ENCODE measurements at places on chromosomes 2 and 18.

DNA sequence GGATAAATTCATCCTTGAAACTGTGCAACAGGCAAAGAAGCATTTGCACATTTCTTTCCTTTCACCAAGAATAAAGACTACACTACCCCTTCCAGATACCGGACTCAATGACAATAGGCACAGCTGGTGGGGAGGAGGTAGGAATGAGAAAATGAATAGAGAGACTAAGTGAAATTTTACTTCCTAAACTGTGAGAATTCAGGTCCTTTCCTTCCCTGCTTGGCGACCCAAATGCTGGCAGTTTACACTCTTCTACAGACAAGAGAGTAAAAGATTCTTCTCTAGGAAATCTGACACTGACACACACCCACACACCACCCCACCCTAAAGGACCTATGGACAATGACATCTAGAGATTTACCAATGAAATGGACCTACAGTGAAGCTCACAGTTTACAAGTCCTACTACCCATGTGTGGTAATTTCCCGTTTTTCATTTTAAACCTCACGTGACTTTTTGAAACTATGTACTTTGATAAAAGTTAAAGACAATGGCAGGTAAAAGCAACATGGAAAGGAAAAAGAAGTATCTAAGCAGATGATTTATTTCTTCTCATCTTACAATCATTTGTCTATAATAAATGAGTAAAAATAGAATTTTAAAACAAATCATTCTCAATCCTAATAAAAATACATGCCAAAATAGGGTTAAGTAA is 27.9 kb downstream of the REV1 start:
- DNase-seq, result no peak

DNA sequence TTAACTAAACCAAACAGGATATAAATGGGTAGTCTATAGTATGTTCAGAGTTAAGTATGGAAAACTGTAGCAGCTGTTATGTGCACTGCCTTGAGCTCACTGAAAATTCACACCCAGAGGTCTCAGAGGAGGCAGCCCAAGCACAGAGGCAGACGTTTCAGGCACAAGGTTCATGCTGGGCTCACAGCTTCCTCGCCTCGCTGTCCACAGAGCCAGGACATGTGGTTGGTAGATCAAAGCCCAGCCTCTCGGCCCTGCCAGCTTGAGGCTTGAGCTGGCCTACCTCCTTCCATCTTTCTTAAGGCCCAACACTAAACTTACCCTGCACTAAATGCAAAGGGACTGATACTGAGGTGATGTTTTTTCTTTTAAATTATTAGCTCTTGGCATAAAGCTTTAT is 43.7 kb downstream of the PRELID3A start:
- no peak for DNase-seq

- DNase-seq, result no peak
These were observed 138.0 kb downstream of the ZFP36L2 start for GRCh38 chr2:43088143-43089073.

GRCh38 chr2:236583621-236584203 is 14.1 kb downstream of the ACKR3 start:
- no peak for DNase-seq

DNA sequence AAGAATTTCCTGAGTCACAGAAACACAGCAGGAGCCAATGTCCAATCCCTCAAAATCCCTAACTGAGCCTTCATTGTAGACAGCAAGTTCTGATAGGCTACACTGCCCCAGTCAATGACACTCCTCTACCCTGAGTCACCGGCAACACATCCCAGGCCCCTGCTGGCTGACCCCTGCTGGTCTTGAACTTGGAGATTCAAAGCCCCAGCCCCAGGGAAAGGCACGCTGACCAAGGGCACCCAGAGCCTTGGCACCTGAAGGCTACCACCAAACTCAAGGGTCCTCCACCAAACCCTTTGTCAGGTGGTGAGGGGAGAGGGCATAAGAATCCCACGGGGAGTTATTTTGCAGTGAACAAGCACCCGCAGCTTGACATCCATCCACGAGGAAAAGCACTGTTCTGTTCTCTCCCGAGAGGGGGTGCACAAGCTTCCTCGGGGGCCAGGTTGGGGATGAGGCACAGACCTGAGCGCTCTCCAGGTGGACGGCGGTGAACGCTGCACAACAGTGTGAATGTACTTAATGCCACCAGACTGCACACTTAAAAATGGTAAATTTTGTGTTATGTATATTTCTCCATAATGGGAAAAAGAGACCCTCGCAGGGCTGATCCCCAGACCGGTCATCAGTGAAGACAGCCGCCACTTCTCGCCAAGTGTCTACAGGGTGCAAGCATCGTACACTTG is 46.9 kb downstream of the TFCP2L1 start:
- DNase-seq, result no peak

- DNase-seq, result no peak
These were observed 139.8 kb downstream of the PIK3C3 start for GRCh38 chr18:42094875-42095274.

DNA sequence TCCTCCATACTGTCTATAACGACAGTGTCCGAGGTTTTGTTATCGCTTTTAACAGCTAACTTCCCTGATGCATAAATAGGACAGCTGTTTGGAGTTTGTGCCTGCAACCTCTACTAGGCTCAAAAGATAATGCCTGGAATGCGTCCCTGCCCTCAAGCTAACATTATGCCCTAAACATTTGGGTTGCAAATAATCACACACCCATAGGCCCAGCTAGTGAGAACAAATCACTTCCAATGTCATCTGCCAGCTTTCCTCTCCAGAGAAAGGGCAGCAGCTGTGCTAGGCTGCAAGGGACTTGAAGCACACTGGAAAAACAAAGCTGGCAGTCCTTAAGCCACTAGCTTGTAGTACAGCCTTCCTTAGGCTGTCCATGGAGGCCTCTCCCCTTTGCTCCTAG is 201.8 kb upstream of the LYPD1 start:
- DNase-seq, result no peak

GRCh38 chr2:115733190-115733775 is 1290.8 kb downstream of the DPP10 start:
- no peak for DNase-seq

GRCh38 chr2:211877061-211877460 is 661.5 kb downstream of the ERBB4 start:
- no peak for DNase-seq

DNA sequence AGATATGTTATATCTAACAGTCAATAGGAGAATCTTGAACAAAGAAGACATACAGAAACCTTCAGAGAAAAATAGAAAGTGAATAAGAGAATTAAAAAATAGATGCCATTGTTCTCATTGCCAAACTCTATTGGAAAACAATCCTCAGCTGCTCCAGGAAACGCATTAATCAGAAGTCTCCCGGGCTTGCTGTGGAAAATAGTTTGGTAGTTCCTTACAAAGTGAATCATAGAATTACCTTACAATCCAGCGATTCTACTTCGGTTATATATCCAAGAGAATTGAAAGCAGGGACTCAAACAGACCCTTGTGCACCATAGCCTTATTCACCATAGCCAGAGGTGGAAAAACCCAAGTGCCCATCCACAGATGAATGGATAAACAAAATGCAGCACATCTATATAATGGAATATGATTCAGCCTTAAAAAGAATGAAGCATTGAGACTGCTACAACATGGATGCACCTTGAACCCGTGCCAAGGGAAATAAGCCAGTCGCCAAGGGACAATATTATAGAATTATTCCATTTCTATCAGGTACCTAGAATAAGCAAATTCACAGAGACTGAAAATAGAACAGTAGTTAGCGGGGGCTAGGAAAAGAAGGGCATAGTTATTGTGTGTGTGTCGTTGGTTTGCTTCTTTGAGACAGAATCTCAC is 21.9 kb upstream of the CHRNA1 start:
- no peak for DNase-seq

- DNase-seq, result no peak
These were observed 76.2 kb downstream of the CCBE1 start for GRCh38 chr18:59621027-59621426.

DNA sequence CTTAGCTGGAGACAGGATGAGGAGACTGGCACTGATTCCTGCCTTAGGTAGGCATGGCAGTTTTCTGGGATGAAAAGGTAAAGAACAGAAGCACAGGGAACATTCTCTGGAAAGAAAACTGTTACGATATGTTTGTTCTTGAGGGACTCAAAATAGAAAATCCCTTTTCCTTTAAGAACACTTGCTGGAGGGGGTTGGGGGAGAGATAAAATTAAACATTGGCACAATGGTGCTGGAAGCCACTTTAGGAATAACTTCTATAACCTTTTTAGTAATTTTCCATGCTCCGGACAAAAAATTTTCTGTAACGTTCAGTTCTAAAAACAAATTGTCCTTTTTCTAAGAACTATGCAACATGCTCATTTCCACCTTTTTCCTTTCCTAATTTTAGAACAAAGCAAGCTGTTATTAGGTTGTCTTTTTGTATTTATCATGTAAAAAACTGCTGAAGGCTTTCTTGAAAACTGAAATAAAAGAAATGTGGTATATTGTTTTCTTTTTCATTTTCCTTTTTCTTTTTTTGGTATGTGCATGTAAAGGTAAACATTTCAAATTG is 343.8 kb downstream of the EPHA4 start:
- DNase-seq, result no peak

DNA sequence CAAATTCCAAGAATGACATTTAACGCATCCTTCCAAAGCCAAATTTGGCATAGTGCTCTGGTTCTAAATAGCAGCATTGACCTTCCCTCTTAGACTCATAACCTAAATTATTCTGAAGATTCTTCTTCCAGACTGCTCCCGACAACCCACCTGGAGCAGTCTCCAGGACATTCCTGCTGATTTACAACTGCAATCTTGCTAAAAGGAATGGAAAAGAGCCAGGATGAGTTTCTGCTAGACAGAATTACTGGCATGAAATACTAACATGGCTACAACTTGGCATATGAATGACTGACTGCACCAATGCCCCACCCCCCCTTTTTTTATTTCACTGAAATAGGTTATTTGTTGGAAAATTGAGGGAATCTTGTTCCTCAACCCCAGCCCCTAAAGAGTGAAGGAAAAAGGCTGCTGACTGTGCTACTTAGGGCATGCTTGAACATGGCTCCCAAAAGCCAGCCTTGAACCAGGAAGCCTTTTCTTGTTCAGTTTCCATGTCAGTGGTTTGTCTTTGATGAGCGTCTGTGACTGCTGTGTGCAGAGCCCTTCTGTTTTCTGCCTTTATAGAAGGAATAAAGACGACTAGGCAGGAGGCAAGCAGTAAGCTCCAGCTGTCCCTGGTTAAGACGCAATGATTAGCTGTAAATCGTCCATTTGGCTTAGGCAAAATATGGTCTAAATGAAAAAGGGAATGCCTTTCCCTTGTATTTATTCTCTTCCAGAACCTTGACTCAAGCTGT is 47.4 kb upstream of the ITGB6 start:
- no peak for DNase-seq

GRCh38 chr18:10558243-10558966 is 32.6 kb downstream of the NAPG start:
- DNase-seq, result no peak

- DNase-seq, result no peak
These were observed 17.8 kb downstream of the TCF7L1 start for GRCh38 chr2:85151026-85151425.

- DNase-seq, result no peak
These were observed 105.6 kb upstream of the NDUFV2 start for GRCh38 chr18:8996771-8997432.

DNA sequence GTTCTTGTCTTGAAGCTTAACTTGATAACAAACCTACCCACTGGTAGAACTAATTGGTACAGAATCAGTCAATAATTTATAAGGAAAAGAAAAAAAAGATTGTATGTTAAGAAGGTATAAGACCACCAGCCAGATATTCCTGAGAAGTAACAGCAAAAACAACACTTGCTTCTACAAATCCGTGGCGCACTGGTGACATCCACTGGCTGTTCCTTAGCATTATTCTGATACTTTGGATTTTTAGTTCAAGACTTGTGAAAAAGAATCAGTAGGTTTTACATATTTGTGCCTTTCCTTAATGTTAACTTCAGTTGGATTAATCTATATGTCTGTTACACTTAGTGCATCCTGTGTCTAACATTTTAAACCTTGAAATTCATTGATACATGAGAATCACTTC is 141.8 kb downstream of the GRB14 start:
- no peak for DNase-seq

DNA sequence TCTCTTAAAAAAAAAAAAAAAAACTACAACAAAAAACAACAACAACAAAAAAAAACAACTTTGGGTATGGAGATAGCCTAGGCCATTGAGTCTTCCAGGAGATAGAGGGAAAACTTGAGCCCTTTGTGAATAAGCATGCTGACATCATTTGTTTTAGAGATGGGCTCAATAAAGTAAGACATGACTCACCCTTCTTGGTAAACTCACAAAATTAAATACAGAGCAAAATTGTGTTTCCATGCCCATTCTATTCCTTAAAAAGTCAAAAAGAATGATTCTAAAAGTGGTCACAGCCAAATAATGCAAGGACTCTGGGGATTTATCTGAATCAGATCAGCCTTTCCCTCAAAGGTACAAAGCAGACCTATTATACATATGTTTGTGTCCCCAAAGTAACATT is 117.4 kb downstream of the ETAA1 start:
- no peak for DNase-seq

GRCh38 chr2:69385443-69386151 is 1.4 kb downstream of the GFPT1 start:
- no peak for DNase-seq

DNA sequence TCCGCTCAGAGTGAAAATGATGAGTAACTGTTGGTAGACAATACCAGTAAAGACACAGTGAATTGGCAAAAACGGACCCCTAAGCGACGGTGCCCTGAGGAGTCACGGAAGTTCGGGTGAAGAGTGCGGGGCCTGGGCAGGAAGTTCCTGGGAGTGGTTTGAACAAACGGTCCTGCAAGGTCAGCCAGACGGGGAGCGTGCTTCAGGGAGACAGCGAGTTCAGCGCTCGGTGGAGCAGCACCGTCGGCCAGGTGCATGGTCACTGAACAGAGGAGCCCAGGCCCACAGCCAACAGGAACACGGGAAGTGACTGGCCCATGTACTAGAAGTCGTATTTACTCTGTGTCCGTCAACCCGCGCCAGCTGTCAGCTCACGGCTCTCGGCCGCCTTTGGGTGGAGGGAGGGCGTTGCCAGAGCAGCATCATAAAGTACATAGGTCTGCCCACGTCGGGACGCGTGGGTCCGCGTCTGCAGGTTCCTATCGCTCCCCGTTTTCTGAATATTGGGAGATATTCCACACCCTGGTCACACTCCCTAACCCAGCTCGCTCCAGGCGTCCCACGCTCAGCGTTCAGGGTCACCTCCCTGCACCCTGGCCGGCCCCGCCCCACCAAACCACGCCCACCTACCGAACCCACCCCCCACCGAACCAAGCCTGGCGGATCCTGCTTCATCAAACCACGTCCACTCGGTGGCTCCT is 75.6 kb upstream of the UXS1 start:
- no peak for DNase-seq

DNA sequence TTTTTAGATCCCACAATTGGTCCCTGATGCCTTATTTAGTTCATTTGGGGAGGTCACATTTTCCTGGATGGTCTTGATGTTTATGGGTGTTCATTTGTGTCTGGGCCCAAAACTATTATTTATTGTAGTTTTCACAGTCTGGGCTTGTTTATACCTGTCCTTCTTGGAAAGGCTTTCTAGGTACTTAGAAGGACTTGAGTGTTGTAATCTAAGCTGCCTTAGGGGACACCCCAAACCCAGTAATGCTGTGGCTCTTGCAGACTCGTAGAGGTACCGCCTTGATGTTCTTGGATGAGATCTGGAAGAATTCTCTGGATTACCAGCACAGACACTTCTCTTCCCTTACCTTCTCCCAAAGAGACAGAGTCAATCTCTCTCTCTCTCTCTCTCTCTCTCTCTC is 25.0 kb upstream of the ITSN2 start:
- no peak for DNase-seq

GRCh38 chr2:43169987-43170386 is 56.4 kb downstream of the ZFP36L2 start:
- peak; percentile 80 for DNase-seq

Data from stimulated activated CD4-positive, alpha-beta T cell treated with anti-CD3 and anti-CD28 coated beads, Interleukin-4, amount 100 ng/mL, for 48 hours (primary cell).